ENCODE measurements at places on chromosomes 1 and 21.

DNA sequence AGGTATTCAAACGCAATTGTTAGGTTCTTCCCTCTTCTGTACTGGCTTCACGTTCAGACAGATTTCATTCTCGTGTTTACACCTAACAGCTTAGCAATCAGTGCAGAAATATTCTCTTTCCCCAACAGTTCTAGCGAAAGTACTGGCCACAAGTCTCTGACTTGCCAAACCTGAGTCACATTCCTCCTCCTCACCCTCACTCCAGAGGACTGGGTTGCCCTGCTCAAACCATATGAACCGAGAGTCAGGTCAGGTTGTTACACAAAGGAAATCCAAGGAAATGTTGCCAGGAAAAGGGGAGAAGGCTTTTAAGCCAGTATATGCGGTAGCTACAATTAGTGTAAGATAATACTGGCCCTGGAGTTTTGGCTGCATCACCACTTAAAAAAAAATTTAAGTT, 282.5 kb downstream of the RGS7 start:
- DNase-seq = peak; percentile 32

DNA sequence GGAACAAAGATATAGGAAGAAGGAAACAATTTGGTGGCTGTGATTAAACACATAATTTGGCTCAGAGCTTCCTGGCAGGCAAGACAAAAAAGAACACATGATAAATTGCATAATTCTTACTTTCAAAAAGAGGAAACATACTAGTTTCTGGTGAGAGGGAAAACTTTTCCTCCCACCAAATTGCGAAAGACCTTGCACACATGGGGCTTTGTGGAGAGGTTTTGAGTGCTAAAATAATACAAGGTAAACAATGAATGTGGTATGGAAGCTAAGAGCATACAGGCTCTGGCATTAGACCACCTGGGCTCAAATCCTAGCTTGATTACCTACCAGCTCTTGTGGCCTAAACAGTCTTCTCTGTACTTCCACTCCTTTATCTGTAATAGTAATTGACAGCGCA, 140.2 kb upstream of the HOOK1 start:
- DNase-seq = peak; percentile 63

GRCh38 chr1:202802998-202803932, 5.0 kb downstream of the KDM5B start:
- DNase-seq = peak; percentile 63

GRCh38 chr1:47459253-47459788, 21.5 kb downstream of the FOXD2 start:
- no peak for DNase-seq

DNA sequence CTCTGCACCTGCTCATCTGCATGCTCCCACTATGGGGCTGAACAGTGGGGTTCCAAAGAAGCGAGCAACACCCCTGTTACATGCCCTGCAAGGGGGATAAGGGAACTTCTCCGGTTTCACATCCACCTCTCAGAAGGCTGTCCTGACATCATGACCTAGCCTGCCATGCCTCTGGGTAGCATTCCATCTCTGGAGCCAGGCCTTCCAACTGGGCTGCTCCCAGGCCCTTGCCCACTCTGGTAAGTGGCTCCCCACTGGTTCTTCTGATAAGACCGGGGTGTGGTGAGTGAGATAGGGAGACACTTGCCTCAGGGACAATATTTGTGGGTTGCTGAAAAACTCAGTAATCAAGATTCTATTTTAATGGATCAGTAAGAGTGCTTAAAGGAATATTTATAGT, 57.8 kb downstream of the KCNJ15 start:
- no peak for DNase-seq

- peak; percentile 50 for DNase-seq
Observed at GRCh38 chr1:32180186-32181060, 948 bp downstream of the TXLNA start.

- DNase-seq = no peak
Observed at GRCh38 chr1:14740016-14740415, 141.5 kb downstream of the KAZN start.

GRCh38 chr1:116287341-116288200, 85.5 kb upstream of the ATP1A1 start:
- DNase-seq = no peak

DNA sequence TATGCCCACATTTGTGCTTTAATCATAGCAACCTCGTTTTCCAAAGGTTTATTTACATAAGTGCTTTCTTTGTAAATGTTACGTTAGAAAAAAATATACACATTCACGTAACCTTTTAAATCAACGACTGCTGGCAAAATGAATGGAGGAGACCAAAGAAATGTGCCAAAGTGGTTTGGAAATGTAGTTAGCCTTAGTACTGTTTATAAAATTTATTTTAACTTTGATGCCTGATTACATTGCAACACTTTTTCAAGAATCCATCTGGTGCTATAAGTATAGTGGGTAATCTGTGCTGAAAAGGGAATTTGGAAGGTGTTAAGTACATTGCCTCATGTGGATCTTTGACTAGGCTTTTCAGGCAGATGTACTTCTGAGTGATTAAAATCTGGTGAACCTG, 108.9 kb downstream of the IFI44 start:
- DNase-seq = no peak

GRCh38 chr1:119219711-119220110, 79.3 kb upstream of the WARS2 start:
- no peak for DNase-seq

DNA sequence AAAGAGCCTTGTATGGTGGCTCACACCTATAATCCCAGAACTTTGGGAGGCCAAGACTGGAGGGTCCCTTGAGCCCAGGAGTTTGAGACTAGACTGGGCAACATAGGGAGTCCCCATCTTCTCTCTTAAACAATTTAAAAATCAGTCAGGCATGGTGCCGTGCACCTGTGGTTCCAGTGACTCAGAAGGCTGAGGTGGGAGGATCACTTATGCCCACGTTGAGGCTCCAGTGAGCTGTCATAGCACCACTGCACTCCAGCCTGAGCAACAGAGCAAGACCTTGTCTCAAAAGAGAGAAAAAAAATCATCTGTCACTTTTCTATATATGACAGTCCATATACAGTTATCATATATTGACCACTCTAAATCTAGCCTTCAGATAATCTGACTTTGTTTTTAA, 658.3 kb downstream of the LTN1 start:
- peak; percentile 24 for DNase-seq
